ENCODE measurements at places on chromosomes 7 and 10. TPM values are rescaled to one million over a fixed set of nuclear protein-coding genes. Genes with fewer than 3 reads are reported as not detected.

Gene EFCAB10
- 1.4 TPM for polyA plus RNA-seq

Gene STX1A
- polyA plus RNA-seq: 36.1 TPM

Gene MOSPD3
- polyA plus RNA-seq: 13.7 TPM

Gene PFKFB3
- polyA plus RNA-seq: 15.3 TPM

Gene FAS
- 6.9 TPM for polyA plus RNA-seq

Gene FAM25A
- not detected for polyA plus RNA-seq

Gene WNT8B
- polyA plus RNA-seq: 0.09 TPM

Gene CPA2
- 28.4 TPM for polyA plus RNA-seq

Gene CALHM3
- 0.13 TPM for polyA plus RNA-seq

Gene CYP26C1
- polyA plus RNA-seq: not detected

Gene BAMBI
- polyA plus RNA-seq: 50.4 TPM

Gene RBAK
- 13.7 TPM for polyA plus RNA-seq

- DNase-seq: no peak
Observed at GRCh38 chr7:1563981-1564602, 5.7 kb downstream of the PSMG3 start.

DNA sequence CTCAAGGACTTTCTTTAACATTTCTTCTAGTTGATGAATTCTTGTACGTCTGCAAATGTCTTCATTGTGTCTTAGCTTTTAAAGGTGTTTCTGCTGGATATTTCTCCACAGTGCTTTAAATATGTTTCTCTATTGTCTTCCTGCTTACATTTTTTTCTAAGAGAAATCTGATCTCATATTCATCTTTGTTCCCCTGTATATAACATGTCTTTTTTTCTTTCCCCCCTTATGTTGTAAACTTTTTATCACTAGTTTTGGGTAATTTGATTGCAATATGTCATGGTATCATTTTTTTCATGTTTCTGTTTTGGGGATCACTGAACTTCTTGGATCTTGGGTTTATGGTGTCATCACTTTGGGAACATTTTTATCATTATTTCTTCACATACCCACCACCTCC is 7.5 kb downstream of the RBAK start:
- DNase-seq: no peak

DNA sequence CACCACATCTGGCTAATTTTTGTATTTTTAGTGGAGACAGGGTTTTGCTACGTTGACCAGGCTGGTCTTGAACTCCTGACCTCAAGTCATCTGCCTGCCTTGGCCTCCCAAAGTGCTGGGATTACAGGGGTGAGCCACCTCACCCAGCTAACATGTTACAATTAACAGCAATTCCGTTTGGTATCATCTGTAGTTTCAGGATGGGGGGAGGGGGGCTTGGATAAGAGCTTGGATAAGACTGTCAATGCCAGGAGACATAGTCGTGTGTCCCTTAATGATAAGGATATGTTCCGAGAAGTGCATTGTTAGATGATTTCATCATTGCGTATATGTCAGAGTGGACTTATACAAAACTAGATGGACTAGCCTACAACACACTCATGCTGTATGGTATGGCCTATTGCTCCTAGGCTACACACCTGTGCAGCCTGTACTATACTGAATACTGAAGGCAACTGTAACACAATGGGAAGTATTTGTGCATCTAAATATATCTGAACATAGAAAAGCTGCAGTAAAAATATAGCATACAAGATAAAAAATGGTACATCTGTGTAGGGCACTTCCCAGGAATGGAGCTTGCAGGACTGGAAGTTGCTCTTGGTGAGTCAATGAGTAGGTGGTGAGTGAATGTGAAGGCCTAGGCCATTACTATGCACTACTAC is 103.9 kb upstream of the TNS3 start:
- no peak for DNase-seq

- no peak for DNase-seq
Observed at GRCh38 chr10:32046151-32046550, 10.1 kb downstream of the KIF5B start.

GRCh38 chr10:123559066-123559822 is 106.9 kb upstream of the GPR26 start:
- DNase-seq: peak; percentile 37

DNA sequence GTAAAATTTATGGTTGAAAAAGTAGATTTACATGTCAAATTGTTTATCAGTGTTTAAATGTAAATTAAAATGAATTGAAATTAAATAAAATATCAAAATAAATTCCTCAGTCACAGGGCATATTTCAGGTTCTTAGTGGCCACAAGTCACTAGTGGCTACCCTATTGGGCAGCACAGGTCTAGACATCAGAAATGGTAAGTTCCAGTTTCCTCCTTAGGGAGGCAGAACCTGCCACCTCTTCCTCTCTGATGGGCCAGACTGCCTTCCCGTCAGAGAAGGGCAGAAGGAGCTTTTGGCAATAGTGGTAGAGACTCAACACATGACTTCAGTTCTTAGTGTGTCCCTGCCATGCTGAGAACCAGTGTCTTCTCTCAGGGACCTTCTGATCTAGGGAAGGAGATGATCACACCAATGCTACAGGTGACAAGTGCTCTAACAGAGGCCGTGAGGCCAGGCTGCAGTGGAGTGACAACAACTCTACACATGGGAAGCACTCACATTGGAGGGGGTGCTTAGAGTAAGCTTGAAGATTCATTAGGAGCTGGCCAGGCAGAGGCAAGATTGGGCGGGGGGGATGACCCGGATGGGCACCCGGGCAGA is 14.4 kb upstream of the PCBD1 start:
- no peak for DNase-seq

DNA sequence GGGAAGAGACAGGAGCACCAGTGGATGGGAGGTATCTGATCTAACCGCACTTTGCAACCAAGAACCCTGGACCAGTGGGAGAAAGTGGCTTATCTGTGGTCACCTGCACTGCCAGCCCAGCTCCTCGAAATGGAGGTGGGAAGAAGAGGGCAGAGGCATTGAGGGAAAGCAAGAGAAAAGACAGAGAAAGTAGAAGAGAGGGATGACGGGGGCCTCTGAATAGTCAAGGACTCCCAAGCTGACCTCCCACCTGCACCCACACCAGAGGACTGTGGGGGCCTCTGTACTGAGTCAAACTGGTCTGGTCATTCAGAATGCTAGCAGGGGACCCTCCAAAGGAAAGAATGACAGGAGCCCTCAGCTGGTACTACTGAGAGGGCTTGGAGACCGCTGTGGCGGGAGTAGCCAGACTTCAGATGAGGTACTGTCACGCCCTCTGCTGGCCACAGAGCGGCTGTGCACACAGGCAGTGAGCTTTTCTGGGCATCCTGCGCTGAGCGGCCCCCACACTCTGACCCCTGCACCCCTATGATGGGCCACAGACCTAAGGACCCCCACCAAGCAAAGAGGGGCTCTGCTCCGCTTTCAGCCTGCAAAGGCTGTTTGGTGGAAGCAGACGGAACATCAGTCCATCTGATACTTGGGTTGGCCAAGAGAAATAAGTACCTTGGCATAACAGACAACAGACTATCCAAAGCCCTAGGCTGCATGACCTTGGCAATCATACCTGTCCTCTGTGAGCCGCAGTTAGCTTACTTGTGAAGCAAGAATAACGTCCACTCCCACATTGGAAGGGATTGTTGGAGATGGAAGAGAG is 112.9 kb downstream of the COL13A1 start:
- DNase-seq: peak; percentile 66

GRCh38 chr10:19800161-19800560 is 16.1 kb upstream of the PLXDC2 start:
- no peak for DNase-seq

DNA sequence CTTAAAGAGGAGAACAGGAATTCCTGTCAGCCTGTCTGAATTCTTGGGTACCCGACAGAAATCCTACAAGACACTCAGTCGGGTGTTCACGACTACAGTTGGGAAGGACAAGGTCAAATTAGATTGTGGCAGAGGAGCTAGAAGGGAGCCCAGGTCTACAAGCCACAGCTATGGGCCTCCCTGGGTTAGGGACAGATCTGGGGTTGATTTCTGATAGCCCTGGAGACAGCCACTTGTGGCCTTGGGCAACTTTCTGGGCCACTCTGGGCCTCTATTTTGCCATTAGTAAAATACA is 39.7 kb upstream of the ANTXRL start:
- no peak for DNase-seq

GRCh38 chr10:77479586-77479985 is 158.0 kb downstream of the KCNMA1 start:
- no peak for DNase-seq

- DNase-seq: peak; percentile 31
Observed at GRCh38 chr7:117323851-117324711, 1.2 kb upstream of the WNT2 start.

DNA sequence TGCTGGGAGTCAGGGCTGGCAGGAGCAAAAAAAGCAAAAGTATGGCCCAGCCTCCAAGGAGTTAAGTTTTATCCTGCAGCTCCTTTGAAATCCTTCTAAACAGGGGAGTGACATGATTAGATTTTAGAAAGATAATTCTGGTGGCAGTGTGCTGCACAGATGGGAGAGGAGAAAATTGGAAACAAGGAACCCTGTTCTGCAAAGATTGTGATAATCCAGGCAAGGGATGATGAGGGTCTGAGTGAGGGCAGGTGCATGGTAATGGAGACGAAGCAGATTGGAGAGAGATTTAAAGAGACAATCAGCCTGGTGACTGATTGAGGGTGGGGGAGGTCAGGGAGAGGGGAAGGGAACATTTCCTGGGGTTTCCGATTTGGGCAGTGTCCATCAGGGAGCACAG is 444.7 kb upstream of the PODXL start:
- no peak for DNase-seq

DNA sequence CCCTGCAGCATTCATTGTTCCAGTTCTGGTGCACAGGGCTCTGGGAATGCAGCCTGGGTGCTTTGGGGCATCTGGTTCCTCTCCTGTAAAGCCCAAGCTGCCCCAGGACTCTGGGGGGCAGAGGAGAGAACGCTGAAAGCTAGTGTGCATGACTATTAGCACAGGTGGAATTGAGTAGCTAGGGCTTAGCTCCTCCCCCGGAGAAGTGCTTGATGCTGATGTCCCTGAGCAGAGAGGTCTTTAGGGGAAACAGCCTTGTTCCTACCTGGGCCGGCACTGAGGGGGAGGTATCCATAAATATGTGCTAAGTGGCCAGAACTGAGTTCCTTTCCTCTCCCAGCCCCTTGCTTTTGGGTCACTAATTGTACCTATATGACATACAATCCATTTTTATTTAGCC is 3.9 kb downstream of the ADCY1 start:
- no peak for DNase-seq

DNA sequence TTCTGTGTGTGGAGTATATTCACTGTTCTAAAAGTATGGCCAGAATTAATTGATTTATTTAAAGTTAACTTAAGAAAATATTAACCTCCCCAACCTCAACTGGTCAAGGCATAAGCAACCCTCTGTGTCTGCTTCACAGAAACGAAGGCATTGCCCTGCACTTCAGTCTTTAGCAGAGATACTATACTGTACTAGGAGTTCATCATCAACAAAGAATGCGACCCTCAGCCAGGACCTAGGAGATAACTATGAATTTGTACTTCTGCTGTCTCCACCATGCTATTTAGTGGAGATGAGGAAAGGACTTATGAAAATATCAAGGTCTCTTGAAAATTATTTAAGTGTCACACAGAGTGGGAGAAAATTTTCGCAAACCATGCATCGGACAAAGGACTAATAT is 35.7 kb upstream of the SEMA3D start:
- DNase-seq: no peak

DNA sequence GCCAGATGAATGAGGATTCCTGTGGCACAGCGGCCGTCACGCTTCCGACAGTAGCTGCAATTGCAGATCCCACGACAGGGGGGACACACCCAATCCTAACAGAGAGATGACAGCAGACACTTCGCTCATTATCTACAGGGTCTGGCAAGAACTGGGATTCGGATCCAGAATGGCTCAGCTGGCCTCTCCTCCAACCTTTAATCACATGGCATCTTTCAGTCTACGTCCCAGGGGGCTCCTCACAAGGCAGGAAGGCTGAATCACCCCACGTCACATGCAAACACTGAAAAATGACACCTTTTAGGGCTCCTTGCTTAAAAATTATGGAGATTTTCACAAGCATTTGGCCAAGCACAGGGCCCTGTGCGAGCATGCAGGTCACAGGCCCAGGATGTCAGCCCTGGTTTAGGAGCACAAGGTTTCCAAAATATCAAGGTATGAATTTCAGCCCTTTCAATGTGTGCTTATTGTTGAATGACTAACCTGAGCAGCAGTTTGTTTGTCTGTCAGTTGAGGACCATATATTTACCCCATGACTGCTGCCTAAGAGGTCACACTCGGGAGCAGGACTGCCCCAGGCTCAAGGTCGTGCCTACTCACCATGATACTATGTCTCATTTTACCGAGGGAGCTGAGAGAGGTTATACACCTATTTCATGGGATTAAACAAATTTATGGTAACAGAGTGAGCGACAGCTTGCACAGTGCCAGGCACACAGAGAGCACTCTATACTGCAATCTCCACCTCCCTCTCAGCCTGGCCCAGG is 42.5 kb downstream of the CDCA7L start:
- no peak for DNase-seq

GRCh38 chr10:119190353-119190752 is 11.7 kb upstream of the PRDX3 start:
- DNase-seq: no peak

GRCh38 chr10:113178771-113179170 is 228.7 kb downstream of the TCF7L2 start:
- DNase-seq: no peak

DNA sequence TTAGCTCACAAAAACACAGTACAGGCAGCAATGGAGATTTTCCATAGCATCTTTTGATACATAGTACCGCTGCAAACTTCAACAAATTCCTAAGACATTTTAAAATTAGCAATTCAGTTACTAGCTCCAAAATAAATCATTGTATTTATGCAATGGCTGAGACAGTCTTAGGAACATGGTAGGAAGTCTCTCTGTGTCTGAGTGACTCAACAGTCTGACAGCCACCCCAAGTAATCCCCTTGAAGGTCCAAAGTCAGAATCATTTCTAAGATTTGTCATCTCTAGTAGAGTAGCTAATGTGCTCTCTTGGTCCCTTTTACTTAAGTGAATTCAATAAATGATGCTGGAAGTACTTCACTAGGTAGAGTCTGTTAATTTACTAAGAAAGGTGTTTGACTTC is 93.8 kb upstream of the NOBOX start:
- no peak for DNase-seq

DNA sequence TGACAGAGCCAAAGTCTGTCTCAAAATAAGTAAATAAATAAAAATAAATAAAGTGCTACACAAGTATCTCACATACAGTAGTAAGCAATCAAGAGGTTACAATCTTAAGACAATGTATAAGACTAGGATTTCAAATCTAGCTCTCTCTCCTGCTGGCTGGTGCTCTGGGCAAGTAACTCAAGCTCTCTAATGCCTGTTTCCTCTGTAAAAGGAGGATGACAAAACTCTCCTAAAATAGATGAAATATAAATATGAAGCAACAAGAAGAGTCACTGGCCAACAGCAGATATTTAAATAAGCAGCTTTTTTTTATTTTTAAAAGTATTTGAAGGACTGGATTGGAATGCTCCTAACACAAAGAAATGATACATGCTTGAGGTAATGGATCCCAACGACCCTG is 7.2 kb downstream of the SFMBT2 start:
- no peak for DNase-seq

GRCh38 chr10:43419997-43420368 is 11.0 kb upstream of the HNRNPF start:
- DNase-seq: no peak
